ENCODE measurements at places on chromosomes 5 and 9.

GRCh38 chr5:1317921-1318565, 23.2 kb upstream of the TERT start:
- DNase-seq: no peak

- no peak for DNase-seq
Measured at GRCh38 chr9:129595311-129595741, 25.6 kb downstream of the C9orf50 start.

GRCh38 chr5:132267931-132268768, 10.7 kb downstream of the PDLIM4 start:
- DNase-seq: peak; percentile 63

- no peak for DNase-seq
Measured at GRCh38 chr5:145830594-145830993, 4.5 kb downstream of the PRELID2 start.

DNA sequence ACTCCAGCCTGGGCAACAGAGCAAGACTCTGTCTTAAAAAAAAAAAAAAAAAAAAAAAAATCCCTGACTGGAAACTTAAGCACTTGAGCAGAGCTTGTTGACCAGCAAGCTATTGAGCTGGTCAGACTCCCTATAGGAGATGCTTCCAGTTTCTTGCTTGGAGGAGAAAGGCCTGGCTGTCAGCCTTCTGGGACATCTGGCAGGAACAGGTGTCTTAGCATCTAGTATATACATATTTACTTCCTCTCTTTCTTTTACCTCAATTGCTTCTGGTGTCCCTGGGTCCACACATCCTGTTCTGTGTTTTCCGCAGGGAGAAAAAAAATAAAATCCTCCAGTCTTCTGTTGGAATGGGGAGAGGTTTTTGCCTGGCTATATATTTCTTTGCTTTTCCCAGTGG, 60.1 kb downstream of the PRKACG start:
- DNase-seq: no peak

- no peak for DNase-seq
Measured at GRCh38 chr9:120351106-120351505, 228.9 kb downstream of the CDK5RAP2 start.

- DNase-seq: no peak
Measured at GRCh38 chr5:72572236-72572765, 65.1 kb upstream of the ZNF366 start.

DNA sequence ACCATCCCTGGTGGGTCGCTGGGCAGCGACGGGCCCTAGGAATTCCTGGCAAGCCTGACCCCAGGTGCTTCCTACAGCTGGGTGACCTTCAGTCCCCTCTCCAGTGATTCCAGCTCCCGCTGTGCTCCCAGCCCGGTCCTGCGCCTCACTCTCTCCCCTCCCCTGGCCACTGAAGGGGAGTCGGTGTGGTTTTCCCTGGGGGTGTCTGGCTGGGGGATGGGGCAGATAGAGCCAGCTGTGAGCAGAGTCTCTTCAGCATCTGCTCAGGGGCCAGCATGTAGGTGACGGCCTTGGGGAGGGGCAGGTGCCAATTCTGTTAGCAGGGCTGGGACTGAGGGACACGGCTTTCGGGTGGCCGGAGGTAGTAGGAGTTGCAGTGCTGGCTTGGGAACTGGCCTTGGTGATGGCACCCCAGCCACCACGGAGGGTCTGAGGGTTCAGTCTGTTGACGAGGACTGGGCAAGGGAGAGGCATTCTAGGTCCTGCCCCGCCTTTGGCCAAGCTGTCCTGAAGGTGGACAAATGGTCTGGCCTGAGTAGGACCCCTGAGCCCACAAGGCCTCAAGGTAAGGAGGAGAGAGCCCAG, 3.2 kb downstream of the GPSM1 start:
- DNase-seq: no peak

DNA sequence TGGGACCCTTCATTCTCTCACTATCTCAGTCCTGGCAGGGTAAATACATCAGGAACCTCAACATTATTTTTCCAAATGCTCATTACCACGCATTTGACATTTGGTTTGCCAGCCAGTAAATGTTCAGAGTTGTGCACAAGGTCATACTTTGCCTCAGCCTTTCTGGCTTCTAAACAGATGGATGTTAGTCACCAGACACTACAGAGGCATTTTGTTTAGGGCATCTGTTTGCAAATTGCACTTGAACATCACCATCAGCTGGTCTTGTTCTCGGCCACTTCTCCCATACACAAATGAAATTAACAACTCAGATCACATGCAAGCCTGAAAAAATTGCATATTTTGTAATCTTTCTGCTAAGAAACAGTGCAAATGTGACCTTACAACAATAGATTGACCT, 75.0 kb upstream of the SLC1A1 start:
- DNase-seq: no peak

DNA sequence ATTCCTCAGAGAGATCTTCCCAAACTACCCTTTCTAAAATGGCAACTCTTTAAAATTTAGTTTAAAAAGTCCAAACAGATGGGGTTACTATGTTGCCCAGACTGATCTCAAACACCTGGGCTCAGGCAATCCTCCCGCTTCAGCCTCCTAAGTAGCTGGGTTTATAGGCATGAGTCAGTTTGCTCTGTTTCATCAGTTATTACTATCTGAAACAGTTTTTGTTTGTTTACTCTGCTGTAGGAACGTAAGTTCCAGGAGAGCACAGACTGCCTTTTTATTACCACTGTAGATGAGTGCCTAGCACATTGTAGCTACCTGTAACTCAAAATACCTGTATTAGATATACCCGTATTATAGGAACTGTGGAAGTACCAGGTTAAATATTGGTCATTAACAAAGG, 89.4 kb downstream of the UHRF2 start:
- no peak for DNase-seq

DNA sequence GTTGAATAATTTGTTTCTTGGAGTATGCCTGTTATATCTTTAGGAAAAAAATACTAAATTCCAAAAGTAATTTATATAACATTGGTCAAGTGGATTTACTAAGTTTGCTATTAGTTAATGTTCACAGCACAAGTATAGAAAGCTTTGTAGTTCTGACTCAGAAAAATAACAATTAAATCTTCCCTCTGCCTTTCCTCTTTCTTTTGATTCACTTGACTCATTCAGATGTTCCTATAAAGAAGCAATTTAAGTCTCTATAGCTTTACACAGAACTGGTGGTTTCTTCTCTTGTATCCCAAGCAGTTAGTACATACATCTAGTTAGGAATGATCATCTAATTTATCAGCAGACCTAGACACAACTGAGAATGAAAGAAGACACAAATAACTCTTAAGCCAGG, 4.5 kb upstream of the CDC42SE2 start:
- DNase-seq: no peak

DNA sequence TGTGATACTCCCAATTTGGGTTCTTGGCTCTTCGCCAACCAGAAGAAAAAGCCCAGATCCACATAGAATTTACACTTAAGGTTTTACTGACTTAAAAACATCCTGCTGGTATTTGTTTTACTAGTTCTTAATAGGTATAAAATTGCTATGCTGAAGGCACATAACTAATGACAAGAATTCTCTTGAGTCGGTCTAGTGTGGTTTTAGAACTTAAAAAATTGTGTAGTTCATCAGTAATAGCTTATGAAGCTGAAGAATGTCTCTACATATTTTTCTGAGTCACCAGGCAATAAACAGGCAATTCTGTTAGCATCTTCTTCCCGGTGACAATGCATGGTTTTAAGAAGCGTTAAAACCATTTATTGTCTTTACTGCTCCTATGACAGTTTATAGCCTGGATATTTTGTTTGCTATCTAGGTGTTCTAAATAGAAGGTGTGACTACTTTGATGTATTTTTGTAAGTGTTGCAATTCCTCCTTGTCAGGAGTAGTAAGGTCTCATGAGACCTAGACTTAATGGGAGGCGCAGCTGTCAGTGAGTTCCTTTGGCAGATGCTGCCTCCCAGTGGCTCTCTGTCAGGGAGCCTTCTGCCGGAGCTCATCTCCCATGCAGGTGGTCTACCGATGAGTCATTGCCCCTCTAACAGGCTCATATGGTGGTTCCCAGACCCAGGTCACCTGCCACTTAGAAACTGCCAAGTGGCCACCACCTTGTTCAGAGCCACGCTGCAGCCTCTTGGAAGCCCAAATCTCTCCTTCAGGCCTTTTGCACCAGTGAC, 173.8 kb downstream of the MAST4 start:
- DNase-seq: no peak

GRCh38 chr5:95615164-95615467, 4.8 kb upstream of the GPR150 start:
- no peak for DNase-seq

DNA sequence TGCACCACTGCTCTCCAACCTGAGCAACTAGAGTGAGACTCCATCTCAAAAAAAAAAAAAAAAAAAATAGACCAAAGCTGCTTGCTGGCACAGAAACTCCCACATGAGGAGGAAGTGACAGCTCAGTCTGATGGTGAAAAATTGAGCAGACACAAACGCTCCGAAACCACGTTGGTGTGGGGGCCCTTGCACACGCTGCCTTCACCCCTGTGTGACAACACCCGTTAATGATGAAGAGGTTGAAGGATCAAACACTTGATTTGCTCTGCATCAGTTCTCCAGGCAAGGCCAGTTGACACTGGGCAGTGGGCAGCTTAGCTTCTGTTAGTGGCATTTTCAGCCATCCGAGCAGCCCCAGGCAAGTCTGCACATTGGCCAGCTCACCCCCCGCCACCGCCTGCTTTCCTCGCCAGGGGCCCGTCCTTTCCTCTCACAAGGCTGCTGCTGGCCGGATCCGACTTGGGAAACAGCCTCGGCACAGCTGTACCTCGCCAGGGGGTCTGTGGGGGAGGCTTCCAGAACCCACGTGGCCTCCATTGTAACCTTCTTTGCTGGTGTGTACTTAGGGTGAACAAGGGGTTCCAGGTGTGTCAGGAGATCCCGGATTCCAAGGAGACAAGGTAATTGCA, 79.8 kb downstream of the COL27A1 start:
- DNase-seq: no peak
